ENCODE measurements at places on chromosomes 12 and 14.

DNA sequence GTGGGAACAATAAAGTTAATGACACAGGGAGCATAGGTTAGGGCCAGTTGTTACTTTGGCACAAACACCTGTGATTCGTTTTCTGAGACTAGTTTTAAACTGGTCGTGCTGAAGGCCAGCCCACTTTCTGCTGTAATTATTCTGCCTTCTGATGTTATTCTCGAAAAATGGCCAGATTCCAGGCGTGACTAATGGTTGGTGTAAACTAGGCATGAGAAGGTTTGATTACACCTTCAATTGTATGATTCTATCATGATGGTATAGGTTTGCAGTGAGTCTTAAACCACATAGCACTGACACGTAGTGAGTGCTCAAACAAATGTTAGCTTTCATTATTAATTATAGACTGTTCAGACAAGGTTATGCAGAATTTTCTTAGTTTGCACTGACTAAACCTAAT is 39.0 kb downstream of the CKB start:
- no peak for DNase-seq

- DNase-seq, result no peak
Measured at GRCh38 chr14:75141967-75142366, 15.1 kb upstream of the NEK9 start.

GRCh38 chr12:52740584-52740983 is 36.6 kb downstream of the KRT76 start:
- no peak for DNase-seq

DNA sequence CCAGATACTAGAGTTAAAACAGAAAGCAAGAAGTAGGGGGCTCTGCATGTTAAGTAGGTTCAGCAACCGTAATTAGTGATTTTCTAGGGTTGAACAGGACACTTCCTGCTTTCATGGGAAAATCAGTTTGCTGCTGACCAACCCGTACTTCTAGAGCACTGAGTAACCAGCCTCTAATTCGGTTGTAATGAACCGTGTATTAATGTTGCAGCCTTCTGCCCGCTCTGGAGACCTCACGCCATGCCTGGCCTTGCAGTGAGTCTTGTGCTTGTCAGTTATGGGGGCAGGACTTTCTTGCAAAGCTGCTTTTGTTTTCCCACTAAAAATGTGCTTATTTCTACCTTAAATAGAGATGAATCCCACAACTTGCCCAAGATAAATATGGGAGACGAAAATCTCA is 89.6 kb downstream of the TMEM132C start:
- no peak for DNase-seq

DNA sequence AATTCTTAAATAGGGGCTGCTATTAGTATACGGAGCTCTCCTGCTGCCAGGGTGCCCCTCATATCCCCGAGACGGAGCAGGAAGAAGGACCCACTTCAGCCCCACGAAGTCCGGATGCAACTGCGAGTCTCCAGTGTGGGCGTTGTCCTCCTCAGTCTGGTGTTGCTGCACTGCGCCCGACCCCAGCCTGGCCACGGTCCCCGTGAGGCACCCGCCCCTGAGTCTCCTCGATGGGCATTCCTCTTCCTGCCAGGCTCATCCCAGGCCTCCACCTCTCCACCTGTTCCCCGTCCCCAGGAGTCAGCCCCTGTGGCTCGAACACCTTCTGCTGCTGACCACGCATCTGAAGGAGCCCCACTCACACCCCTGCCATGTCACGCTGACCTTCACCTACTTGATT is 68.1 kb upstream of the SFSWAP start:
- no peak for DNase-seq

All from GM18507 (cell line).